ENCODE measurements at places on chromosomes 7 and 10. TPM values are rescaled to one million over a fixed set of nuclear protein-coding genes. Genes with fewer than 3 reads are reported as not detected.
A peak's percentile ranks its signal among the peaks of the same experiment; 100 is the strongest.

- DNase-seq, result no peak
Observed at GRCh38 chr10:5937016-5937415, 40.3 kb downstream of the IL15RA start.

GRCh38 chr10:25952857-25953256, 18.8 kb downstream of the MYO3A start:
- no peak for DNase-seq

- DNase-seq, result peak; percentile 26
Observed at GRCh38 chr7:44962483-44963251, 16.1 kb downstream of the MYO1G start.

- no peak for DNase-seq
Observed at GRCh38 chr10:60978287-60979115, 34.5 kb upstream of the RHOBTB1 start.

GRCh38 chr10:62076891-62077290, 175.4 kb downstream of the ARID5B start:
- no peak for DNase-seq

DNA sequence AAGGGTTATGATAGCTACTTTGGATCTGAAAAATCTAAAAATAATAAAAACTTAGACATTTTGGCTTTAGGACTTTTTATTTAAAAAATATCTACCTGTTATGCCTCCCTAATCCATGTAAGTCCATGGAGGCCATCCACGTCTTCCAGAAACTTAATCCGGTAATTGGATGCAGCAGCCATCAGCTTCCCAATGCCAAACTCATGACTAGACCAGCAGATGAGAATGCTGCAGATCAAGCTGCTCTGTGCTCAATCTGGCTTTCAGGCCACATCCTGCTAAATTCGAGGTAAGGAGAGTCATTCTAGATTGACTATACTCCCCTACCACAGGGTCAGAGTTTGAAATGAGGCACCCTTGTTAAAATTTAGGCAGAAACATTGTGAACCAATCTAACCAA, 168.5 kb upstream of the TCERG1L start:
- DNase-seq, result no peak

DNA sequence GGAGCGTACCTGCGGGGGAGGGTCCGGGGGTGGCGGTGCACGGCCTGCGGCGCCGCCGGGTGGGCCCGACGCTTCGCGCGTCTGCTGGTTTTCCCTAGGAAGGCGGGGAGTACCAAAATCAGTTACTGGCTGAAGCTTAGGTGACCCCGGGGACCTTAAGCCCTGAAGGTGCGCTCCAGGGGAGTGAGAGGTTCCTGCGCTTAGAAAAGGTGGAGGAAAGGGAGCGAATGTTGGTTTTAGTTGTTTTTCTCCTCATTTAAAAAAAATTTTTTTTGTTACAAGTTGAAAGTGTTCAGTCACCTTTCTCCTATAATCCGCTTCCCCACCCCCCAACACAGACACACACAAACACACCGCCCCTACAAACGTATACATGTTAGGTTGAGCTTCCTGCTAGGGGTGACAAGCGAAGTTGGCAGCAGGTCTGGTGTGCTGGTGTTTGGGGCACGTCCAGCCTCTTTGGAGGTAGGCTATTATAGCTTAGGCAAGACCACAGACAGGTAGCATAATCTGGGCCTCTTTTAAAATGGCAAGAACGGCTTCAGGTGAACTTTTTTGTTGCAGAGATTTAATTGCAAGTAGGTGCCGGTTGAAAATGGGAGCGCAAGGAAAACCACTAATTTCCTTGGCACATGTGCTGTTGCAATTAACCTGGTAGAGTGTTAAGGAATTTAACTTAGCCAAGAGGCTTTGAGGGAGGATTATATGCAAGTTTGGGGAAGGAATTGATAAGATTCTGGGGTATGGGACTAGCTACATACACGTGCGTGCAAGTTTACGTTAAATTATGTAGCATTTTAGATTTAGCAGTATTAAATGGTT, 945 bp downstream of the ADD3 start:
- peak; percentile 67 for DNase-seq

GRCh38 chr10:6995831-6996230, 415.0 kb downstream of the SFMBT2 start:
- DNase-seq, result no peak

Gene HOGA1
- not detected for total RNA-seq

Gene CH25H
- total RNA-seq, result not detected

Gene LEP
- not detected for total RNA-seq

Gene NPFFR1
- total RNA-seq, result not detected

All from B cell (primary cell).